ENCODE measurements at places on chromosomes 11 and 22. TPM values are rescaled to one million over a fixed set of nuclear protein-coding genes. Genes with fewer than 3 reads are reported as not detected.

TEX12 gene
- total RNA-seq = 1.5 TPM

DNA sequence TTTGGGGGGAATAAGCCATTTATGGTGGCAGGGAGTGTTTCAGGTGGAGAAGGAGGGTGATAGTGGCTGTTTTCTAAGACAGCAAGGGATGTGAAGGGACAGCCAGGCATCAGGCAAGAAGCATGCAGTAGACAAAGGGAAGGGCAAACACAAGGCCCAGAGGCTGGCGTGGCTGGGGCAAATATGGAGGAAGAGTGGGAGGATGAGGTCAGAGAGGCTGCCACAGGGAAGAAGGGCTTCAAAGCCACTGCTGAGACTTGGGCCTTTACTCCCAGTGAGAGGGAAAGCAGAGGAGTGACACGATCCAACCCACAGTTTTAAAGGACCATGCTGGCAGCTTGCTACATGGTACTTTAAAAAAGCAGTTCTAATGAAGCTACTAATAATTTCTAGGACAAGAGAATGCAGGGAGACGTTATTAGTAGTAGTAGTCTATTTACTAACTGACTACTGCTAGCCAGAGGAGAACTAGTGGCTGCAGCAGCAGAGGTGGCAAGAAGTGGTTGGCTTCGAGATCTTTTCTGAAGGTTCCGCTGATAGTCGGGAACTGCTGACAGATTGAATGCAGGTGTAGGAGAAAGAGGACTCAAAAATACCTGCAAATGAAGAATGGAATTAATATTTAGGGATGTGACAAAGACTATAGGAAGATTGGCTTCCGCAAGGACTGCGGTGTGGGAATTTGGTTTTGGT, 13.7 kb downstream of the KMT5B start:
- DNase-seq = no peak

GRCh38 chr11:12827929-12828812, 153.9 kb downstream of the TEAD1 start:
- no peak for DNase-seq

DNA sequence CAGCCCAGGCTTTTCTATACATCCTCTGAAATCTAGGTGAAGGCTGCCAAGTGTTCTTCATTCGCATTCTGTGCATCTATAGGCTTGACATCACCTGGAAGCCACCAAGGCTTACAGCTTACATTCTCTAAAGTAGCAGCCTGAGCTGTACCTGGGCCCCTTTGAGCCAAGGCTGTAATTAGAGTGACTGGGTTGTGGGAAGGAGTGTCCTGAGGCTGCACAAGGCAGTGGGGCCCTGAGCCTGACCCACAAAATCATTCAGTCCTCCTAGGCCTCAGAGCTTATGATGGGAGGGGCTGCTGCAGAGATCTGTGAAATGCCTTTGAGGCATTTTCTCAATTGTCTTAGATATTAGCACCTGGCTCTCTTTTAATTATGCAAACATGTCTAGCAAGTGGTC, 33.0 kb upstream of the RDX start:
- no peak for DNase-seq

GRCh38 chr11:129787532-129788155, 28.0 kb upstream of the TMEM45B start:
- DNase-seq = no peak

DNA sequence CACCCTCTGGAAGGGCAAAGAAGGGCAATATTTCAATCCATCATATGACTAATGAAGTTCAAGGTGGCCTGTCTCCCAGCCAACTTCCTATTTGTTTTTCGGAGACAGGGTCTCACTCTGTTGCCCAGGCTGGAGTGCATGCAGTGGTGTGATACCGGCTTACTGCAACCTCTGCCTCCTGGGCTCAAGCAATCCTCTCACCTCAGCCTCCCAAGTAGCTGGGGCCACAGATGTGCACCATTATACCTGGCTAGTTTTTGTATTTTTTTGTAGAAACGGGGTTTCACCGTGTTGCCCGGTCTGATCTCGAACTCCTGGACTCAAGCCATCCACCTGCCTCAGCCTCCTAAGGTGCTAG, 13.4 kb downstream of the ABTB2 start:
- no peak for DNase-seq

DNA sequence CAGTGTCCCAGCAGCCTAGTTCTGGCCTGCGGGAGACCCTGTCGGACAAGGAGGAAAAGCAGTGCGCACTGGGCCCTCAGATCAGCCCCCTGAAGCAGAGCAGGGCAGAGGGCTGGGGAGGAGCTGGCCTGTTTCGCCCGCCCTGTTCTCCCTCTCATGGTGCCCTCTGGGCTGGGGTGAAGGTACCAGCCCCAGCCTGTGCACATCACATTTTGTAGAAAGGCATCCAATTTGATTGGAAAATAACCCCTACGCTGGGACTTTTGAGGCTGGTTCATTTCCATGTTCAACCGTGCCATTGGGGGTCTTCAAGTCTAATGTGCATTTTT, 832 bp upstream of the NAP1L4 start:
- DNase-seq = no peak

GRCh38 chr22:22425356-22425755, 83.2 kb downstream of the ZNF280B start:
- DNase-seq = no peak

DNA sequence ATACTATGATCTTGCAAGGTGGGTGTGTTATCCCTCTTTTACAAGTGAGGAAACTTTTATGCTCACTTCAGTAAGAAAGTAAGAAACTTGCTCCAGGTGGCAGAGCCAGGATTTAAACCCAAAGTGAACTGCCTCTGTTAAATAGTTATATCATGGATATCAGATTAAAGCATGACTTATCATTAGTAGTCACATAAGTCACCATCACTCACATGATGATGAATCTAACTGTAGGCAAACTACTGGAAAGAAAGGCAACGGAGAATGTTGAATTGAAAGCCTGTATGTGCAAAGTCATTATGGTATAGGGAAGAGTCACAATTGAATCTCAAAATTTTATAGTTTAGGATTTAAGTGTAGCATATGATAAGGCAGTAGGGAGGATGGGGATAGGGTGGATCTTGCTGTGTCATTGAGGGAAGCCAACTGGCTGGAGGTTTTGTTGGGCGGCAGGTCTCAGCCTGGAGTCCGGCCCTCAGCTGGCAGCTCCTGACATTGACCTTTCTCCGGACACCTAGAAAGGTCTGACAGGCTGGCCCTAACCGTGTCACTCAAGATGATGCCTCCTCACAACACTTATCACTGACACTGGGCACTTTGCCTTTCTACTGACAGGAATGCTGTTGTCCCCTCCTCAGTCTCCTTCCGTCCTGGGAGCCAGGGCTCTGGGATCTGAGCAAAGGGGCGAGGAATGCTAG, 98.3 kb downstream of the EMSY start:
- no peak for DNase-seq

DNA sequence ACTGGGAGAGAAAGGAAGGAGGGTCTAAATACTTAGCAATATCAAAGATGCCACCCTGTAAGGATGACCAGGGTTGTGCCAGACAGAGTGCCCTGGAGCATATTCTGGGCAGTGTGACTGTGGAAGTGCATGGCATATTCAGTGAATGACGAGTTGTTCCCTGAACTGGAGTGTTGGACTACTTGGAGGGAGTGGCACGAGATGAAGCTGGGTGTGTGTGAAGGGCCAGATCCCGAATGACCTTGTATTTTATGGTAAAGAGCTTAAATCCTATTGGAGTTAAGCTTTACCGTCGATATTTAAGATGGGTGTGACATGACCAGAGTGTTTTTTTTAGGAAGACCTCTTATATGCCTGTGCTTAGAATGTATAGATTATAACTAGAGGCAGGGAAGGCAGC, 48.8 kb downstream of the STIM1 start:
- DNase-seq = no peak

- peak; percentile 57 for DNase-seq
These were observed 4.2 kb downstream of the SCGB1C1 start for GRCh38 chr11:196786-197731.

DNA sequence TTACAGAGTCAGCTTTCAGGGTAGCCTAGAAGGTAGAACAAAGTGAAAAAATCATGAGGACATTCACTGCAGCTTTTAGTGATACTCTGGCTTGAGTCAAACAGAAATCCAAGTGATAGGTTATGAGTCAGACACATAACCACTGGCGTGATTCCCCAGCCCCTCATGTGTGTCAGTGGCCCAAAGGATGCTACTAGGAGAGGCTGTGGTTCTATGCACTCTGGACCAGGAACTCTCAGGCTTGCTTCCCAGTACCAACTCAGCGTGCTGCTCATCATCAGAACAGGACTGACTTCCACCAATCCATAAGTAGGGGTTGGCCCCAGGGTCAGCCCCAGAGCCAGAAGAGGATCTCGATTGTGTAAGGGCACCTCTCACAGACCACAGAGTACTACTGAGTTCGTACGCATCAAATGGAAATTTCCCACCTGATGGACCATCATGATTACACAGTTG, 116.8 kb downstream of the MED15 start:
- no peak for DNase-seq

- no peak for DNase-seq
These were observed 20.2 kb upstream of the SEPTIN5 start for GRCh38 chr22:19693981-19694670.

DNA sequence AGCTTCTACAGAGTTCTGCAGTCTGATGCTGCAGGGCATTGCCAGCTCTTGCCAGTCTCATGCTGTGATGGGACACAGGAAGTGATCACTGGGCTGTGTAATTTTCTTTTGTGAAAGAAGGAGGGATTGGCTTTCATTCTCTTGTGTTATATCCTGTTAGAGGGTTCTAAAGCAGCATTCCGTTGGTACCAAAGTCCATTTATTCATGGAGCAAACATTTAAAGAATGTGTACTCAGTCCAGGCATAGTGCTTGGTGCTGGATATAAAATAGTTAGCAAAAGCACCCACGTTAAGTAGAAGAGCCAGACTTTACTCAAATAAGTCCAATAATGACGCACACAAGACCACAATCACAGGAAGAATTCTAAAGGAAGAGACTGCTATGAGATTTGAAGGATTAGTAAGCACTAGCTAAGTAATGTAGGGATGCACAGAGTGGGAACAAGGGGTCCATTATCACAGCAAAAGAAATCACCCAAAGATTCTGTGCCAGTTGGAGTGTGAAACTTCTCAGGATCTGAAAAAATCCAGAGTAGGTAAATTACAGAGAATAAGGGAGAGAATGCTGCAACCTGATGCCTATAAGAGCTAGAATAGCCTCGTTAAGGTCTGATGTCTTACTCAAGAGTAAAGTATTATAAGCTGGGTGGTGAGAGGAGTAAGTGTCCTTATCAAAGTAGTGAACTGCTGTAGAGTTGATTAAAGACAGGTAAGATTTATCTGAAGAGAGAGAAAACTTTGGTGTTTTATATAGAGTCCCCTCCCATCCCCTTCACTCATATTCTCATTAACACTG, 728.3 kb downstream of the METTL15 start:
- DNase-seq = no peak

APOA4 gene
- total RNA-seq = not detected

DNA sequence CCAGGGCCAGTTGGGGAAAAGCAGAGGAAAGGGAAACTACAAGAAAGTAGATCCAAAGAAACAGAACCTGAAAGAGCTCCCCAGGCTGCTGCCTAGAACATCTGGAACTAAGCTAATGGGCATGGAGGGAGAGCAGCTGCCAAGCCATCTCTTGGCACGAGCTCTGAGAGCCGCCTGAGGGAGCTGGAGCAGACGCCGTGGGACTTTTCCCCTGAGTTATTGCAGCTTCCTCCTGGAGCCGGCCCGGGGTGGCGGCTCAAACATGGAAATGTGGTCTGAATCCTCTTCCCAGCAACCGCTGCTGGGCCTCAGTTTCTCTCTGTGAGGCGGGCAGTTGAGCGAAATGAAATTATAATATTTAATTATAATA, 41.8 kb downstream of the LIF start:
- no peak for DNase-seq

DNA sequence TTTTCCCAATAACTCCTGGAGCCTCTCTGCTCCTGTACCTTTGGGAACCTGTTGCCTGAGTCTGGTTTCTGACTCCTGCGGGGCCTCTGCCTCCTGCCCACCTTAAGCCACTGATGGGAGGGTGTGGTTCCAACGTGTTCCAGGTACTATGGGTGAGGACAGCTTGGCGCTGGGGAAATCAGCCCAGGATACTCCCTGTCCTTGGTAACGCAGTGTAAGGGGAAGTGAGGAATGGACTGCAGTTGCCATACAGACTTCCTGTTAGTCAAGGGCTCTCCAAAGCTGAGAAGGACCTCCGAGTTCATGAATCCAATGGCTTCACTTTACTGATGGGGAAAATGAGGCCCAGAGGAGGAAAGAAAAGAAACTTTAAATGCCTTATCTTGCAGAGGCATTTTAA, 1.2 kb upstream of the MARK2 start:
- no peak for DNase-seq

DNA sequence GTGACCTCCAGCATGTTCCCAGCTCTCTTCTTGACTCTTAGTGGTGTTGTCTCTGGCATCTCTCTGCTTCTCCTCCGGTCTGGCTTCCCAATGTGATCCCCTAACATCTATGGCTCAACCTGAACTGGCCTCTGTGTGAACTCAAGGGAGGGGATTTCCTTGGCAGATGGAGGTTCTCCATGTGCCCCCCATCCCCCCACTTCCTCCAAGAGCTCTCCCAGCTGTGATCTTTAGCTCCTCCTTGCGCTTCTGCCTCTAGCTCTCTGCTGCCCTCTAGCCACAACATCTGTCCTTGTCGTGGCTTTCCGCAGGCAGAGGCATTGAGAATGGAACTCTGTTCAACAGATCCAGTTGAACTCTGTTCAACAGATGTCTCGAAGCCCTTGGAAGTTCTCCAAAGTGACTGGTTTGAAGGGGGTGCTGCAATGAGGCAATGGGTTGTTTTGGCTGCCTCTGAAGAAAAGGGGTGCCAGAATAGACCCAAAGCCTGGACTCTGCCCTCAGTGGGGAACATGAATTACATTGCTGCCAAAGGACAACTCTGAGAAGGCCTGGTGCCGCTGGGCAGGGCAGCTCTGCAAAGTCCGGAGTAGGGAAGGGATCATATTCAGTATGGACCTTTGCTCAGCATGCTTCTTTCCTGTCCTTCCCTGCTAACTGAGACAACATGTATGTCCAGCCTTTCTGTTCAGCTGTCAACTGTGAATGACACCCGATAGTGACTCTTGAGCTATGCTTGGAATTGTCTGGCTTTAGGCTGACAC, 61.9 kb downstream of the ADM start:
- peak; percentile 95 for DNase-seq

Measured in sigmoid colon (tissue), 7 donors.